ENCODE measurements at places on chromosomes 2 and 18. TPM values are rescaled to one million over a fixed set of nuclear protein-coding genes. Genes with fewer than 3 reads are reported as not detected.

SERPINB4 gene
- not detected for total RNA-seq

SLC16A14 gene
- 2.0 TPM for total RNA-seq

FEV gene
- total RNA-seq, result not detected

AGXT gene
- not detected for total RNA-seq

PDE1A gene
- total RNA-seq, result 9.6 TPM

DSG1 gene
- total RNA-seq, result 0.89 TPM

TRIM43 gene
- not detected for total RNA-seq

HOXD11 gene
- not detected for total RNA-seq

RTP5 gene
- total RNA-seq, result 0.08 TPM

UGT1A4 gene
- total RNA-seq, result not detected

KYNU gene
- total RNA-seq, result 0.67 TPM

DES gene
- 21,230 TPM for total RNA-seq

CPO gene
- not detected for total RNA-seq

FARP2 gene
- total RNA-seq, result 24.4 TPM

QPCT gene
- total RNA-seq, result 5.2 TPM

SUPT7L gene
- 25.4 TPM for total RNA-seq

DNA sequence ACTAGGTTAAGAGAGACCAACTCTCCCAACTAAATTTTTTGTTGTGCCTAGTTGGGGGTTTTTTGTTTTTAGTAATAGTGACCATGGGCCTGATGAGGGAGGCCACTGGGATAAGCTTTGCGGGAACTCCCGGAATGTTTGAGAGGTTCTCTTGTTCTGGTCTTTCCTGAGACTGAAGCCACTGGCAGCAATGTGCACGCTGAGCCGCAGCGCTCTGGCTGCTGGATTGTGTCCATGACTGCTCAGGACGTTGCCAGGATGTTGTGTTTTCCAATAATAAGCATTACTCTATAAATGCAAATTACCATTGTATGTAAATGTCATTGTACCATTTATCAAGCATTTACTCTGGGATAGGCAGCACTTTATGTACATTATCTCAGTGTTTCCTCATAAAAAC lies 126.1 kb downstream of the GALNT1 start:
- DNase-seq, result no peak

DNA sequence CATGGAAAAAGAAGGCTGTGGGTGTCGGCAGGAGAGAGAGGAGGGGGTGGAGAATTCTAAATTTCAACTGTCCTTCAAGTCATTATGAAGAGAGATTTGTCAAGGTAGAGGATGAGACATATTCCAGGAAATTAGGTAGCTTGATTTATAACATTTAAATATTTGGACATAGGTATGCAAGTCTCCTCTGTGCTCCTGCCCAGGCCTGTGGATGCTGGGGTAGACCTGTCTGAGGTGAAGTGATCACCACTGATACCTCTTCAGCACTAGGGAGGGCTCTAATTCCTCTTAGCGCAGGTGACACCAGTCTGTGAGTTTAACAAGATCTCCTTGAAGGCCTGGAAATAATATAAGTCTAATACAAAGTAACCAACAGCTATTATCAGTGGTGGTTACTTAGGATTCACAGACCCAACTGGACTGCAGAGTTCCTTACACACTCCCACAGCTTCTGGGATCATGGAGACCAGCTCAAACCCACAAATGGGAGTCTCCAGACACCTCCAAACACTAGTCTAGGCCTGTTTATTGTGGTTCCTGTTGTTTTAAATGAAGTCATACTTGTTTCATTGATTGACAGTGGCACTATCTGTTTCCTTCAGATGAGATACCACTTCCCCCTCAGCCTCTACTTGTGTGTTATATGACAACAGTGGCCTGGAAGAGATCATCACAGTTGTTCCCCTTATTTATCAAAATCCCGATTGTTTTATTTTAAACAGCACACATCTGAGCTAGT lies 104.1 kb upstream of the ITPRID2 start:
- no peak for DNase-seq

DNA sequence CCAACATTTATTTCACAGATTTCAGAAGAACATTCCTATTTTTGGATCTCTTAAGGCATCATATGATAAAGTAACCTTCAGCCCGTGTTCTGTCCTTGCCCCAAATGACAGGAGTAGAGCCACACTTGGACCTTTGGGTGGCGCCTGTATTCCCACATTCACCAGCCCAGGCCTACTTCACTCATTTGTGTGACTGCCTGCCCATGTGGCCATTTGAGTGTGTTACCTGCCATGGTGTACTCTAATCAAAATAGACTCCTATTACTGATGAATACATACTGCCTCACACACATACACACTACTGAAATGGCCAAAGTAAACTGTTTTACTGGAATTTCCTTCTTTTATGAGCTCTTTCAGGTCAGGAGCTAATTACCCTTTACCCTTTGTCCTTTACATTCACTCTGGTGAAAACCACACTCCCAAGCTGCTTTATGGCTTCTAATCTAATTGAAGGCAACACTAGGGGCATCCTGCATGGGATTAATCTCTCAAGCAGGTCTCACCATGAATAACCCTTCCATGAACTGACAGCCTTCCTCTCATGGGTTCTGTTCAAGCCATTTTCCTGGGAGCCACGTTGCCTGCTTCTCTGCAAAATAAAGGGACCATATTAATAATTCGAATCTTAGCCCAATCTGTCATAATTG lies 271.0 kb upstream of the GALNT5 start:
- DNase-seq, result no peak

GRCh38 chr2:25326326-25327013 lies 15.3 kb downstream of the DNMT3A start:
- DNase-seq, result no peak

DNA sequence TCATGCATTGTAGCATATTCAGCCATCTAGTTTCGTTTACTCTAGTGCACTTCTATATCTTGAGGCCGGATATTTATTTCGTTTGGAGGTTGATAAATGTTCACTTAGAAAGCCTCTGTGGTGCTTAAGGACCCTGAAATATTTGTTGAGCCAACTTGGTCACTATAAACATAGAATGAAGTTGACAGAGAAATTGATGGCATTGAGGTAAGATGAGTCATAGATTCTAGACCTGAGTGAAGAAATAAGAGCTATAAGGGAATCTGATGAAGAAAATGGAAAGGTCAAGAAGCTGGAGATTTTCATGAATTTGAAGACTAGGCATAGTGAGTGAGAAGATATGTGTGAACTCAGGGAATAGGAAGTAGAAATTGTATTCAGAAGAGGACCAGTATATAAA lies 35.9 kb downstream of the EPC2 start:
- no peak for DNase-seq

GRCh38 chr2:162462911-162463310 lies 119.0 kb downstream of the GCA start:
- no peak for DNase-seq

DNA sequence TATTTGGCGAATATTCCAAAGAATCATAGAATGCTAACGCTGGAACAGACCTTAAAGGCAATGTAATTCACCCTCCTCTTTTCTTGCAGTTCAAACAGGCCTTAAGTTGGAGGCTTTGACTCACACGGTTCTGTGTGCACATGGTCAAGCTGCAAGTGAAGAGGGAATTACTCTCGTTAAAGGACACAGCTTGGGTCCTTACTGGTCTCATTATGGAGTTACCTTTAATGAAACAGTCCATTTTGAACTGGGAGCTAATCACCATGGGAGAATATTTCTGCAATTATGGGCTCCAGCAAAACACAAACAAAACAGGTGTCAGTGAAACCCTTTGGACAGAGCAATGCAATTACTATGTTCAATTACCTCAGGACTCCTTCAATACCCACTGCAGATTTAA lies 135.5 kb downstream of the GAREM1 start:
- no peak for DNase-seq

- DNase-seq, result no peak
Measured at GRCh38 chr2:55063226-55063625, 13.0 kb upstream of the RTN4 start.

DNA sequence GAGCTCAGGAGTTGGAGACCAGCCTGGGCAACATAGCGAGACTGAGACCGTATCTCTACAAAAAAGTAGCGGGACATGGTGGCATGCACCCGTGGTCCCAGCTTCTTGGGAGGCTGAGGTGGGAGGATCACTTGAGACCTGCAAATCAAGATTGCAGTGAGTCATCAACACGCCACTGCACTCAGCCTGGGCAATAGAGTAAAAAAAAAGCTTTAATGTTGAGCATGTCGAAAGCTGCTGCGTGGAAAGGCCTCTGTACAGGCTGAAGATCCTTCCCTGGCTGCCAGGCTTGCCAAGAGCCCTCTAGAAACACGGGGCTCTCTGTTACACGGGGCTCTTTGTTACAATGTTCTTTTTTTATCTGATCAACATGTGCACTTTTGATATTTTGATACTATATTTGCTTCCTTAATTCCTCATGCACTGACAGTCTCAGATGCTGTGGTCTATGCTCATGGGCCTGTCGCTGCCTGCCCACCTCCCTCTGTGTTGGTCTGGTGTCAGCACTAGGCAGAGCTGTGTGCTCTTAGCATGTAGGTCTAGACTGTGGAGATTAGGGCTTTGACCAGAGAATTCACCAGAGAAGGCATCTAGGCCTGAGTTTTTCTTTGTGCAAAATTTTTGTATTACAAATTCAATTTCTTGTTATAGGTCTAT lies 18.7 kb downstream of the CLK1 start:
- DNase-seq, result no peak

- no peak for DNase-seq
Measured at GRCh38 chr2:17104454-17104853, 413.8 kb downstream of the RAD51AP2 start.

DNA sequence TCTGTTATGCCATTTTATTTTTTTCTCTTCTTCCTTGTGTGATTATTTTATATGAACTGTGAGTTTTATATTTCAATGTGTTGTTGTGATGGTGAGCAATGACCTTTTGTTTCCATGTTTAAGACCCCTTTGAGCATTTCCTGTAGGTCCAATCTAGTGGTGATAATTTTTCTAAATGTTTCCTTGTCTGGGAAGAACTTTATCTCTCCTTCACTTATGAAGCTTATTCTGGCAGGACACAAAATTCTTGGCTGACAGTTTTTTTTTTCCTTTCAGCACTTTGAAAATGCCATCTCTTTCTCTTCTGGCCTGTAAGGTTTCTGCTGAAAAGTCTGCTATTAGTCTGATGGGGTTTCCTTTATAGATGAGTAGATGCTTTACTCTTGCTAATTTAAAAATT lies 53.2 kb downstream of the G6PC2 start:
- no peak for DNase-seq

GRCh38 chr2:129492548-129492947 lies 486.9 kb upstream of the RAB6C start:
- DNase-seq, result no peak

DNA sequence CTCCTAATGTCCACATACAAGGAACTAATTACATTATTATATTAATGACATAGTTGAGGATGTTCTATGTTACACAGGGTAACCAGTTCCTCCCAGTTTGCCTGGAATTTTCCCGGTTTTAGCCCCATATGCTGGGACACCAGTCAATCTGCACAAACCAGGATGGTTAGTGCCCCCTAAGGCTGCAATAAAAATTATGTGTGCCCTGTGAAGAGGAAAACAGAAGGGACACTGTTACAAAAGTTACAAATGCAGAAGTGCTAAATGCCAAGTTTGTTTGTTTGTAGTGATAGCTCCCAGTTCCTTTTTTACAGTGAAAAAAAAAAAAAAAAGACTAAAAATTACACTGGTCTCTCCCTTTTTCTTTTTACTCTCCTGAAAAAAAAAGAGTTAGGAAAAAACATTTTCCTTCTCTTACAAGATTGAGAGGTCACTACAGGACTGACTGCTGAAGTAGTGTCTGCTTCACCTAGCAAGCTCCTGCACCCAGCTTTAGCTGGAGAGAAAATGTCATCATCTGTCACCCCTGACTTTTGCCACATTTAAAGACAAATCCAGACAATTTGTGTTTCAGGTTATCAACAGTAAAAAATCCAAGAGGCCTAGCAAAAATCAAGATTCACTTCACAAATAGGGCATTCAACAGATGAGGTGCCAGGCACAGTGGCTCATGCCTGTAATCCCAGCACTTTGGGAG lies 3.2 kb downstream of the ANKRD44 start:
- DNase-seq, result no peak

GRCh38 chr18:2618009-2618408 lies 37.5 kb upstream of the SMCHD1 start:
- DNase-seq, result no peak

DNA sequence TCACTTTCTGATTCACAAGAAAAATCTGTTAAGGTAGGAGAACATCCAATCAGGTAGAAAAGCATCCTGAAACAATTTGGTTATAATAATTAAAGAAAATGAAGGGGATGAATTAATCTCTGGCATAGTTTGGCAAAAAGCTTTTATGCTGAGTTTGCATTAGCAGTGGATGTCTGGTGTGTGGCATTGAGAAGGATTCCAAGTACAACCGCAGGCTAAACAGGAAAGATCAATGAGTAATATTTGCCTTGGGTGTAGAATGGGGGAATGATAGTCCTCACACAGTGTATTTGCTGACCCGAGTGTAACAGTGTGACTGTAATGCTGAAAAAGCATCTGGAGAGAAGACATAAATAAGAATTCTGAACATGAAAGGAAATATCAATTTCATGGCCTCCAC lies 68.3 kb upstream of the SESTD1 start:
- DNase-seq, result no peak

DNA sequence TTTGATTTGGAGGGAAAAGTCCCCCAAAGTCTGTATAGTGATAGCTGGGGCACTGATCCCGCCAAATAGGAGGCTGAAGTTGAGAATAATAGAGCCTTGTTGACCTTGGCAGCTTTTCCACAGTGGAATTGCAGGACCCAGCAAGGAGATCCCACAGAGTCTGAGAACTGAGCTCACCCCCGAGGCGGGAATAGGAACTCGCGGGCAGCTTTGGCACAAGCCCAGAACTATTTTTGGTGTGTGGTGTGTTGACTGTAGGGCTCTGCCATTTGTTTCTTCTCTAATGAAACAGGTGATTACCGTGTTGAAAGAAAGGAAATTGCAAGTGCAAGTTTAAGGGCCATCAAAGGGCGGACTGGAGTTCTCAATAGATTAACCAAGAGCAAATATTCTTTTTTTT lies 34.0 kb downstream of the SH3RF3 start:
- DNase-seq, result no peak

GRCh38 chr2:138180692-138181386 lies 216.6 kb downstream of the HNMT start:
- DNase-seq, result no peak

- DNase-seq, result no peak
Measured at GRCh38 chr2:68721482-68722101, 13.0 kb upstream of the ARHGAP25 start.

DNA sequence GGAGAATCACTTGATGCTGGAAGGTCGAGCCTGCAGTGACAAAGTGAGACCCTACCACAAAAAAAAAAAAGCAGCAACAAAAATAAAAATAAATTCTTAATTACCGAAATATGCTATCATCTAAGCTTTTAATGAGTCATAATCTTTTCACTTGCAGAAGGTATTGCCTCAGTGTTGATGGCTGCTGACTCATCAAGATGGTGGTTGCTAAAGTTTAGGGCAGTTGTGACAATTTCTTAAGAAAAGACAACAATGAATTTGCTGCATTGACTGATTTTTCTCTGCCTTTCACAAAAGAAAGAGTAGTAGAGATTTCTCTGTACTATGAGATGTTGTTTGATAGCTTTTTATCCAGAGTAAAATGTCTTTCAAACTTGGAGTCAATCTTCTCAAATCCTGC lies 1809.0 kb downstream of the SUCLG1 start:
- no peak for DNase-seq

- DNase-seq, result no peak
Measured at GRCh38 chr2:216339456-216340279, 32.6 kb downstream of the MARCHF4 start.

- no peak for DNase-seq
Measured at GRCh38 chr2:199366406-199366805, 91.3 kb downstream of the SATB2 start.

Data from cardiac septum (tissue), 1 donor.